M059J (cell line): ENCODE measurements at places on chromosomes 7 and 10. TPM values are rescaled to one million over a fixed set of nuclear protein-coding genes. Genes with fewer than 3 reads are reported as not detected.

SFTPA1 gene
- total RNA-seq, result not detected in 2 replicates

TAS2R4 gene
- 0.20 TPM in 1 of 2 replicates, not detected in the other for total RNA-seq

ANK3 gene
- 4.1 and 7.6 TPM in 2 replicates for total RNA-seq

VWDE gene
- 3.2 and 4.4 TPM in 2 replicates for total RNA-seq

DNAJB9 gene
- total RNA-seq, result 24.0 and 25.6 TPM in 2 replicates

LRRC17 gene
- total RNA-seq, result 84.3 and 108 TPM in 2 replicates

DOCK1 gene
- 22.2 and 29.0 TPM in 2 replicates for total RNA-seq
